A549 treated with GW870086 at 1 μM for 4 hours (cell line): ENCODE measurements at places on chromosomes 1 and 21. TPM values are rescaled to one million over a fixed set of nuclear protein-coding genes. Genes with fewer than 3 reads are reported as not detected.

The LPAR3 gene
- 0.38 to 0.75 TPM (median 0.44 TPM) in 5 replicates for total RNA-seq

The TXNIP gene
- total RNA-seq: 0.23 to 0.39 TPM (median 0.32 TPM) in 5 replicates

The WNT9A gene
- total RNA-seq: 6.1 to 8.5 TPM (median 7.8 TPM) in 5 replicates

The STPG1 gene
- total RNA-seq: 6.6 to 7.7 TPM (median 6.8 TPM) in 5 replicates

The CR1L gene
- total RNA-seq: not detected in 5 replicates

The GJA9 gene
- 0.06 to 0.08 TPM (median 0.07 TPM) in 3 of 5 replicates, not detected in the others for total RNA-seq
